Stimulated activated CD4-positive, alpha-beta T cell treated with anti-CD3 and anti-CD28 coated beads, Interleukin-4, amount 100 ng/mL, for 1 hour (primary cell): ENCODE measurements at places on chromosomes 12 and 14.

GRCh38 chr14:83893447-83893846 is 1636.5 kb upstream of the FLRT2 start:
- DNase-seq = no peak

DNA sequence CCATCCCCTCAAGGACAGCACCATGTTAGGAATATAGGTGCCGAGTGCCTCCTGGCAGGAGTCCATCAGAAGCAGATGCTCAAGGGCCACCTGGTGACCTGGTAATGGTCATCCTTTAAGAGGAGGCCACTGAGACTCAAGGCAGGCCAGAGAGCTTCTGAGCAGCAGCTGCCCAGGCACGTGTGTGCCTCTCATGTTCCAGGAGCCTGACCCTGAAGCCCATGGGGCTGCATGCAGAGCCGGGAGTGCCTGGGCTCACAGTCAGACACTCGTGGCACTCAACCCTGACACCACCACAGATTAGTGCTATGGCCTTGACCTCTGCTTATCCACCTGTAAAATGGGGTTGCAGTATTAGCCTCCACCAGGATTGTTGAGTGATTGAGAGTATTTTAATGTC is 45.6 kb downstream of the C14orf132 start:
- DNase-seq = no peak

DNA sequence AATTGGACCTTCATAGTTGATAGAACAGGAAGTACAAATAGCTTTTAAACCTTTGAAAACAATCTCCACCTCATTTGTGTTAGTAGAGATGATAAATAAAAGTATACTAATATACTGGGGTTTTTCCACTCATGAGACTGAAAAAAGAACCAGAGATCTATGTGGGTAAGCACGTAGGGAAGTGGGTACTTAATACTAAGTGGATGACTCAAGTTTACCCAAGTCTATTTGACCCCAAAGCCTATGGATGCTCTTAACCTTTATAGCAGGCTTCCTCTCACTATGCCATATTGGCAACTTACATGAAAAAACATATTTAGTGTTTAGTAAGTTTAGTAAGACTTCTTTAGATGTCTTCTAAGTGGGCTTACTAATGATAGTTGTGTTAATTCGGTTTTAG is 49.2 kb upstream of the CHPT1 start:
- no peak for DNase-seq

GRCh38 chr14:101889898-101890297 is 74.5 kb upstream of the DYNC1H1 start:
- DNase-seq = no peak
